ENCODE measurements at places on chromosomes 5 and 9.
A peak's percentile ranks its signal among the peaks of the same experiment; 100 is the strongest.

GRCh38 chr5:172700365-172701290 lies 59.6 kb downstream of the NEURL1B start:
- DNase-seq, result no peak

- DNase-seq, result no peak
These were observed 244.7 kb downstream of the SEMA5A start for GRCh38 chr5:9301200-9301599.

DNA sequence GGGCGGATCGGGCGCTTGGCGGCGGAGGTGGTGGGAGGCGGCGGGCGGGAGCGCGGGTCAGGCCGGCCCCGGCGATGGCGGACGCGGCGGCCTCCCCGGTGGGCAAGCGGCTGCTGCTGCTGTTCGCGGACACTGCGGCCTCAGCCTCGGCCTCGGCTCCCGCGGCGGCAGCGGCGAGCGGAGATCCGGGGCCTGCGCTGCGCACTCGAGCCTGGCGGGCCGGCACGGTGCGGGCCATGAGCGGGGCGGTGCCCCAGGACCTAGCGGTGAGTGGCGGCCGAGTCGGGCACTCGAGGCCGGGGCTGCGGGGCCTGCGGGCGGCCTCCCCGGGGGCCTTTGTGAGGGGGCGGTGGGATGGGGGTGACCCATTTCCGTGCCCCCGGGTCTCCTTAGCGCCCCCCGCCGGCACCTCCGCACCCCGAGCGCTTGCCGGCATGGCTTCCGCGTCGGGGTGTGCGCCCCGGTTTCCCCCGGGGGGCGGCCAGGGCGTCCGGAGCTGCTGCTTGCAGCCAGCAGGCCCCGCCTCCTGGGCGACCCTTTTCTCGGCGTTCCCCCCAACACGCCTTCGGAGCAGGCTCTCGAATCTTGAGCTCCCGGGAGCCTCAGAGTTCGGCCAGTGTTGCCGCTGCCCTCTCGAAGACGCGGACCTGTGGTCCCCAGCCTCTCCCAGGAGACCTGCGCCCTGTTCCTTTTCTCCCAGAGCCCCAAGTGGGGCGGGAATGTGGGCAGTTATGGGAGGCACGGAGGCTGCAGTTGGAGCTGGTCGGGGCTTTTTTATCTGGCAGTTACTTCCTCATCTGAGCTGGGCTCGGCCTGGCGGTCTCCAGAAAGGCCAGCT lies 456 bp downstream of the KDM3B start:
- no peak for DNase-seq

- DNase-seq, result no peak
These were observed 255.8 kb downstream of the SLCO4C1 start for GRCh38 chr5:102040326-102040725.

GRCh38 chr9:8693464-8693863 lies 893.9 kb upstream of the DMAC1 start:
- DNase-seq, result no peak

- no peak for DNase-seq
These were observed 1.2 kb downstream of the PURA start for GRCh38 chr5:140115186-140115500.

GRCh38 chr9:16128003-16128402 lies 575.2 kb downstream of the CCDC171 start:
- DNase-seq, result no peak

DNA sequence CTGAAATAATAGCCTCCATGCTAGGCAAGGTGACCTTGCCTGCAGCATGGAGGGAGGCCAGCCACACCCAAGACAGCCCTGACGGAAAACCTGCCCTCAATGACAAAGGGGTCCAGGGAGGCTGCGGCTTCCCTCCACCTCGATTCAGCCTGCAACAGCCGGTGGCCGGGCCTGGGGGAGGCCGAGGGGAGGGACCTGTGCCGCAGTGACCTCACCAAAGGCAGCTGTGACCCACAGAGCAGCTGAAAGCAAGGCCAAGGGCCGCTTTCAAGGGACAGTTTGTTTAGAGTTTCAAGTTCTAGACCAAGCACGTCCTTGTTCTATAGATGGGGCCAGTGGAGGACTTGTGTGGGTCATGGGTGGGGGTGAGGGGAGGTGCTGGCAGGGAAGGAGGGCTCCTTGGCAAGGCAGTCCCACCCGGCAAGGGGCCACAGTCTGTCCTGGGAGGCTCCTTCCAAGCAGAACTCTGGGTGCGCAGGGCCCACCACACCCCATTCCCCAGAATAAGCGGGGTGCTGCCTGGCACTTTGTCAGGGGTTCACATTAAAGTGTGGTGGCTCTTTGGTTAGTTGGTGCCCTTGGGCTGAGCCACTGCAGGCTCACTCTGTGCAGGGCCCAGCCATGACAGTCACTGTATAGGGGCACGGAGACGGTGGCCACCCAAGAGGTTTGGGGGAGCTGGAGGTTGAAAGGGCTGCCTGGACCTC lies 226.5 kb downstream of the FANCC start:
- DNase-seq, result no peak

GRCh38 chr5:176629853-176630680 lies at the start of the genes EIF4E1B and SNCB:
Gene EIF4E1B (plus strand): TSS chr5:176630675. CDS start chr5:176642788, 12,113 bp downstream.
Gene SNCB (minus strand): TSS chr5:176630534. CDS start chr5:176629654, 880 bp downstream.
- no peak for DNase-seq

DNA sequence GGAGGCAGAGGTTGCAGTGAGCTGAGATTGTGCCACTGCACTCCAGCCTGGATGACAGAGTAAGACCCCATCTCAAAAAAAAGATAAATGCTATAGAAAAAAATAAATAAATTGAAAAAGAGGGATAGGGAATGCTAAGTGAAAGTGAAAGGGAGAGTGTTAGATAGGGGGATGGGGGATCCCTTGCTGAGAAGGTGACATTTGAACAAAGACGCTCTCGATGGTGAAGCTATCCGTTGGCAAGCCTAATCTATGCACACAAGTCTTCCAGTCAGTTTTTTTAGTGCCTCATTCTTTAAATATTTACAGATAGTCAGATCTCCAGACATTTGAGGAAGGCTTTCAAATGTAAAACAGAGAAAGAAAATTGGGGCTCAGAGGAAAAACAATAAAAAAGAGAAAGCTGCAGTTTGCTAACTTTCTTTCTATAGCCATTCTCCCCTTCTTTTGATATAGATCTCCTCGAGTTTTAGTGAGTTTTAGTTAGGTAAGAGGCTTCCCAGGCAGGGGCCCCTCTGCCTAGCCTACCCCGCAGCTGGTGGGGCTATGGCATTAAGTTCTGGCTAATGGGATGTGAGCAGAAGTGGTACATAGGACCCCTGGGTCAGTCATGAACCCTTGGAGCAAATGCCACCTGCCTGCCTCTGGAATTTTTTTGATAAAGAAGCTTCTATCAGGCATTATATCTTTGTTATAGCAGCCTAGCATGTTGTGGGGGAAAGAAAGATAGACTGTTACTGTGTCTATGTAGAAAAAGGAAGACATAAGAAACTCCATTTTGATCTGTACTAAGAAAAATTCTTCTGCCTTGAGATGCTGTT lies 12.0 kb downstream of the GLRX start:
- no peak for DNase-seq

GRCh38 chr5:17808566-17808965 lies 174.3 kb downstream of the TAF11L14 start:
- DNase-seq, result no peak

- DNase-seq, result no peak
These were observed 48.2 kb downstream of the TNFAIP8 start for GRCh38 chr5:119404033-119404432.

GRCh38 chr5:134236318-134236717 lies 10.4 kb upstream of the PPP2CA start:
- DNase-seq, result no peak

- DNase-seq, result no peak
These were observed 196.3 kb downstream of the MEF2C start for GRCh38 chr5:88686726-88687125.

- no peak for DNase-seq
These were observed 337.5 kb downstream of the ZNF608 start for GRCh38 chr5:124408738-124409453.

DNA sequence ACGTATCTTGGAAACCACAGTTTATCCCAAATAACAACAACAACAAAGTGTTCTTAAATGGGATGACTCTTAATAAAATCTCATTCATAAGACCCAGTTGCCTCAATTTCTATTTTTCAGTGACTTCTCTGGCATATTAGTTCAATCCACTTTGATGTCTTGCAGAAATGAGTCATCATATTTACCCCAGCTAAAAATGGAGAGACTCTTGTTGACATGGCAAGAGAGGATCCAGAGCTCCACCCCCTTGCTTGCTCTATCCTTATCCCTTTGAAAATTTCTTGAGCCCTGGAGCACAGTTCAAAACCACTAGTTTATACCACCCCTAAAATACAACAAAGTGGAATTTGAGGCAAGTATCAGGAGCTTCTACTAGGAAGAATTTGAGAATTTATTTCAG lies 20.8 kb downstream of the VCAN start:
- no peak for DNase-seq

DNA sequence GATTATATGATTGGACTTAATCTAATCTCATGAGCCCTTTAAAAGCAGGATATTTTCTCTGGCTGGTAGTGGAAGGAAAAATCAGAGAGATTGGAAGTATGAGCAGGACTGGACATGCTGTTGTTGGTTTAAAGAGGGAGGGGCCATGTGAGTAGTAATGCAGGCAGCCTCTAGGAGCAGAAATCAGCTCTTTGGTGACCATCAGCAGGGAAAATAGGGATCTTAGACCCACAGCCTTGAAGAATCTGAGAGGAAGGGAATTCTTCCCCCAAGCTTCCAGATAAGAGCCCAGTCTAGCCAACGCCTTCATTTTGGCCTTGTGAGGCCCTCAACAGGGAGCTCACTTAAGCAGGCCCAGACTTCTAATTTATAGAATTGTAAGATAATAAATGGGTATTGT lies 9.5 kb downstream of the SH3GL2 start:
- DNase-seq, result no peak

- no peak for DNase-seq
These were observed 8.4 kb upstream of the EXOC3 start for GRCh38 chr5:434443-435146.

DNA sequence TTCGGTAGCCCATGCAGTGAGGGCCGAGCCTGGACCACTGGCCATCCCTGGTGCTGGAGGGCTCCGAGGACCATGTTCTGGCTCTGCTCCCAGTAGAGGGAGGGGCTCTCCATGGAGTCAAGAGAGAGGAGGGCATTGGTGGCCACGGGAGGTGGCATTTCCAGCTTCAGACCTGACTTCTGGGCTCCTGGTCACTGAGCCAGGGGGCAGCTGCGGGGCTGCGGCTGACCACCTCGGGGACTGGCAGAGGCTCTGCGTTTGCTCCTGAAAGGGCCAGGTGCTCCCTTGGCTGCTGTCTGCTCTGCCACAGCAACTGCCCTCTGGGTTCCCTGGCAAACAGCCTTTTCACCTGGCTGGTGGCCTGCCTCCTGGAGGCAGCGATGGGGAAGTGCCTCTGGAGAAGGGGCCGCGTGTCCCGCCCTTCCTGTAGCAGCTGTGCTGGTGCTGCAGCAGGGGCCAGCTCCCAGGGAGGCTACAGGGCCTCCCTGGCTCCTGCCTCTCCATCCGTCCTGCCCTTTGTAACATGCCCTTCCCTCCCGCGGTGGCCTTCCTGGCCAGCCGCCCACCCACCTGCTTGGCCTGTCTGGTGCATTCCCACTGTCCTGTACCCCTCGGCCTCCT lies 144.6 kb downstream of the CACNA1B start:
- DNase-seq, result no peak

DNA sequence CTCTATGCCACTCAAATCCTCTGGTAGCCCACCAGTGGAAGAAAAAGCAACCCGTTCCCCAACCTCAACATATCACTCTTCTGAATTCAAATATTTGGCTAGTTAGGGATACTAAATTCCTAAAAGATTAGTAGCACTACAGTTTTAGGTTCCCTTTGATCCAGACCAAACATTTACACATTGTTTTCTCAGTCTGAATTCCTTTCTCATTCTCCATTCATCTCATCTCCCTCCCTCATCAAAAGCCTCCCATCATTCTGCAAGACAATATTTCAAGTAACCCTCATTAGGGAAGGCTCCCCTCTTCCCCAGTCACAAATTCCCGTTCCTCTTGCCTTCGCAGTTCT lies 26.3 kb downstream of the ADAM19 start:
- DNase-seq, result no peak

- DNase-seq, result no peak
These were observed 336.5 kb downstream of the EBF1 start for GRCh38 chr5:158763217-158763616.

- DNase-seq, result no peak
These were observed 136.5 kb downstream of the MRPL36 start for GRCh38 chr5:1663186-1663585.

GRCh38 chr9:109903515-109904138 lies 123.6 kb downstream of the PALM2AKAP2 start:
- peak; percentile 69 for DNase-seq

GRCh38 chr9:94993160-94993820 lies 266.8 kb downstream of the AOPEP start:
- no peak for DNase-seq

- no peak for DNase-seq
These were observed 83.4 kb downstream of the PHF2 start for GRCh38 chr9:93659837-93660177.

DNA sequence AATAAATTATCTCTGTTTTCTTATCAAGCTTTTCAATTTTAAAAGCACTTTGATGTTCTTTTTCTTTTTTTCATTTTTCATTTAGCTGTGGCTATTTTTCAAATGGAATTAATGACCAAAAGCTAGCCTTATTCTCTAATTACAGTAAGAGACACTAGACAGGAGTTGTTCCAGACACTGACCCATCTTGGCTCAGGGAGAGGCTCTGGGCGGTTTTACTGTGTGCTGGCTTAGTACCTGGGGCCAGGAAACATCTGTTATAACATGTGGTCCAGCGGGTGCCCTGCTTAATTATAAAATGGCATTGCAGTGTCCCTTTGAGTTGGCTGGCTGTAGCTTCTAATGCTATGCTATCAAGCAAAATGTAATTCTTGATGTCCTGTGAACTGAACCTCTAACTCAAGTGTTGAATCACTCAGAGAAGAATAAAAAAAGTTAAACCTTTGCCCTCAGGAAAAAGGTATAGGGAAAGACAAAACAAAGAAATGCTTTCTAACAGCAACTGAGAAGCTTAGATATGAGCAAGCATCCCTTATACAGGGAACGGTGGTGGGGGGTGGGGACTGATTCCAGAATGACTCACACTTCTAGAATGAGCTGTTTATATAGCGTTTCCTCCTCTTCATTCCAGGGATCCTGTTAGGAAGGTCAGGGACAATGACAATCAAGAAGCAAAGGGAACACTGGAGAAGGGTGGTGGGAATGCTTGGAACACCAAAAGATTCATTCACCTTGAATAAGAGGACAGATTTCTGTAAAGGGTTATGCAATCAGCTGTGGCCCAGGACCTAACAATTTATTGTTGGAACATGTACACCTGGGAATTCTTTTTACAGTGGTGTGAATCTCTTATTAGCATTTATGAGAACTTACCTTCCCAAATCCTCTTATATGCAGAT lies 58.7 kb upstream of the NFIB start:
- peak; percentile 66 for DNase-seq

DNA sequence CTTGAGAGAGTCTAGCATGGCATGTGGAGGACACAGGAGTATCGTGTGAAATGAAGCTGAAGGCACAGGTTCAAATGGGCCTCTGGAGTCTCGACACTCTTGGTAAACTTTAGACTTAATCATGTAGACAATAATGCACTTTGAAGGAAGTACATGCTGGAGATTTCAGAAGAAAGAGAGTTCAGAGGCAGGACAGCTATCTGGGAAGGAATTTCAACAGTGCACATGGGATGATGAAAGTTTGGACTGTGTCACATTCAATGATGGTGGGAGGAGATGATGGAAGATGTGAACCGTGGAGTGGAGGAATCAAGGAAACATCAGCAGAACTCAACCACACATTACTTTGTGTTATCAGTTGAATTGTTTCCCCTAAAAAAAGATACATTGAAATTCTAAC lies 88.6 kb upstream of the PAPPA start:
- no peak for DNase-seq

All from HFF-Myc (cell line).